ENCODE measurements at places on chromosomes 16 and 17.
A peak's percentile ranks its signal among the peaks of the same experiment; 100 is the strongest.

DNA sequence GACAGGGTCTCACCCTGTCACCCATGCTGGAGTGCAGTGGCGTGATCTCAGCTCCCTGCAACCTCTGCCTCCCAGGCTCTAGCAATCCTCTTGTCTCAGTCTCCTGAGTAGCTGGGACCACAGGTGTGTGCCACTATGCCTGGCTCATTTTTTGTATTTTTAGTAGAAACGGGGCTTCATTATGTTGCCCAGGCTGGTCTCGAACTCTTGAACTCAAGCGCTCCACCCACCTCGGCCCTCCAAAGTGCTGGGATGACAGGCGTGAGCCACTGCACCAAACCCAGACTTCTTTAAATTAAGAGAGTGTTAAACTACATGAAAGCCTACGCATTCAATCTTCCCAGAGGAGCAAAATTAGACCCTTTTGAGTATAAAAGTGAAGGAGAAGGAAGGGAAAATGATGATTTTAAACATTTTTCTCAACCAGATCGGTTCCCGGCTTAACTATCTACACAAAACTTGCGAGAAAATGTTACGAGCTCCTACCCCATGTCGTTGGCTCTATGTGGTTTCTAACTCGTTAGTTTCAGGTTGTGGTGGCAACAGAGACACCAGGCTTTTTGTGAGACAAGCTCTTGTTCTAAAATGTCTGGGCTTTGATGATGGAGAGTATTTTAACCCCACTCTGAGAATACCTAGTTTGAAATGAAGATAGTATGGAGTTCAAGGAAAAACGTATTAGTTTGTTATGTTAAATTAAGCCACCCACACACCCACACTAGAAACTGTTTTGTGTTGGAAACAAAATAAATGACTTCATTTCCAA is 26.3 kb downstream of the STAT5B start:
- DNase-seq = no peak

DNA sequence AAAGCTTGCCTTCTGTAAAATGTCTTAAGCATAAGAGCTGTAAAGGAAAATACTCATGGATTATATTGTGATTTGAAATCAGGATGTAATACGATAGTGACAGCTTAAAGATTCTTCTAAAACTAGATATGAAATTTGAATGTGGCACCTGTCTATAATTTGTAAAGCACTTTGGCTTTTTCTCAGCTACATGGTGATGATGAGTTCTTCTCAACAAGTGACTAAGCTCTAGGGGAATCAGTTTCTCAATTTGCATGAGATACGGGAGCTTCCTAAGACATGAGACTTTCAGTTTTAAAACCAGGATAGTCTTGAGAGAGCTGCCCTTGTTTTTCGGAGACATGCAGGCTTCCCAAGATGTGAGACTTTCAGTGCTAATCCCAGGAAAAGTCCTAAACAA is 439.2 kb downstream of the CDH13 start:
- DNase-seq = no peak

DNA sequence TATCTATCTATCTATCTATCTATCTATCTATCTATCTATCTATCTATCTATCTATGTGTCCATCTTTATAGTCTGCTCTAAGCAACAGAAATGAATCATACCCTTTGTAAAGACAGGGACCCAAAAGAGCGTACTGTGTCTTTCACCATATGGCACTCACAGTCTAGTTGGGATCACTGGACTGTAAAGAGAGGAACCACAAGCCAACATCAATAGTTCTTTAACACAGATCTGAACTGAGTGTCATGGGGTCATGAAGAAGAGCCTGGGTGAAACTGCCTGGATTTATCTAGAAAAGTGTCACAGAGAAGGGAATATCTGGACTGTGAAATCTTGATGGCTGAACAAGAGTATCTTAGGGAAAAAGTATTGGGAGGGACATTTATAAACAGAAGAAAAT is 619.1 kb upstream of the SOX9 start:
- DNase-seq = peak; percentile 76

DNA sequence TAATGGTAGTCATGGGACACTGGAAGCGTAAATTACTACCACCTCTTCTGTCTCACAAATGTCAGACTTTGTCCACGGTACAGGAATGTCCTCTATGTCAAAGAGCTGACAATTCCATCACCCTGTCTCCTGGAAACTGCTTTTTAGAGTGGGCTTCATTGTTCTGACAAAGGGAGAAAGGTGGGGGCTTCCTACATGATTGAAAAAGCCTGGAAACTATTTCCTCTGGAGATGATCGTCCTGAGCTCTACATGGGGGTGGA is 53.1 kb downstream of the VAT1L start:
- no peak for DNase-seq

GRCh38 chr16:46789499-46790414 is 41.2 kb downstream of the C16orf87 start:
- DNase-seq = no peak

GRCh38 chr17:78718575-78719208 is 63.4 kb downstream of the CYTH1 start:
- DNase-seq = no peak

DNA sequence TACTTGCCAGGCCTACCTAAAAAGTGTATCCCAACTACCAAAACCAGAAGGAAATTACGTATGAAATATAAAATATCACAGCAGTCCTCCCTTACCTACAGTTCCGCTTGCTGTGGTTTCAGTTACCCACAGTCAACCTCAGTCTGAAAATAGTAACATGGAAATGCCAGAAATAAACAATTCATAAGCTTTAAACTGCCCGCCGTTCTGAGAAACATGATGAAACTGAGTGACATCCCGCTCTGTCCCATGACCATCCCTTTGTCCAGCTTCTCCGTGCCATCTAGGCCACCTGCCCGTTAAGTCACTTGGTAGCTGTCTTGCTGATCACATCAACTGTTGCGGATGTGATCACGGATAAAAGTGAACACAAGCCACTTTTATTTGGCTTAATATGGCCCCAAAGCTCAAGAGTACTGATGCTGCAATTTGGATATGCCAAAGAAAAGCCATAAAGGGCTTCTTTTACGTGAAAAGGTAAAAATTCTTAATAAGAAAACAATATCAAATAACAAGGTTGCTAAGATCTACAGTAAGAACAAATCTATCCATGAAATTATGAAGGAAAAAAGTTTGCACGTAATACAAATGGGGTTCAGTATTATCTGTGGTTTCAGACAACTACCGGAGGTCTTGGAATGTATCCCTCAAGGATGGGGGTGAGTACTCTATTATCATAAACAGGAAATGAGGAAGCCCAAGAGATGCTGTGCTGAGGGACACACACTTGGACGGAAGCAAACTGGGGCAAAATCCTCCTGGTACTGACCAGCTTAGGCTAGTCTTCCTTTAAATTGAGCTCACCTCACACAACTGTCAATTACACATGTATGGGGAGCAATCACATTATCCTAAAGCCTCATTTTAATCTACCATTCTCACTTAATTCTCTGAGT is 8.2 kb downstream of the USP22 start:
- DNase-seq = no peak

DNA sequence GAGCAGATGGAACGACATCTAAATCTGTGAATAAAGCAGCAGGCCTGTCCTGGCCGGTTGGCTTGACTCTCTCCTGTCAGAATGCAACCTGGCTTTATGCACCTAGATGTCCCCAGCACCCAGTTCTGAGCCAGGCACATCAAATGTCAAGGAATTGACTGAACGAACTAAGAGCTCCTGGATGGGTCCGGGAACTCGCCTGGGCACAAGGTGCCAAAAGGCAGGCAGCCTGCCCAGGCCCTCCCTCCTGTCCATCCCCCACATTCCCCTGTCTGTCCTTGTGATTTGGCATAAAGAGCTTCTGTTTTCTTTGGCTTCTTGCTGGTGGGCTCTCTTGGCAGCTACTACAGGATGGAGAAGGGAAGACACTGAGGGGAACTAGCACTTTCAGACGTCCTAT is 4.1 kb upstream of the RSAD1 start:
- DNase-seq = no peak

DNA sequence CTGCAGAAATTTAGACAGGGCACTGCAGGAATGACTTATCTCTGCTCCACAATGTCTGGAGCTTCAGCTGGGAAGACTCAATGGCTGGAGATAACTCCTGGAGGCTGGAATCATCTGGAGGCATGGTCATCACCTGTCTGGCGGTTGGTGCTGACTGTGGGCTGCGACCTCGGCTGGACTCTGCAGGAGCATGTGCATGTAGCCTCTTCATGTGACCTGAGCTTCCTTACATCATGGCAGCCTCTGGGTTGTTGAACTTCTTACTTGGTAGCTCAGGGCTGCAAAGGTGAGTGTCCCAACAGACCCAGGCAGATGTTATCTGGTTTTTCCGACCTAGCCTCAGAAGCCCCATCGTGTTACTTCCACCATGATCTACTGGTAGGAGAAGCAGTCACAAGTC is 188.2 kb upstream of the RPL38 start:
- DNase-seq = no peak

DNA sequence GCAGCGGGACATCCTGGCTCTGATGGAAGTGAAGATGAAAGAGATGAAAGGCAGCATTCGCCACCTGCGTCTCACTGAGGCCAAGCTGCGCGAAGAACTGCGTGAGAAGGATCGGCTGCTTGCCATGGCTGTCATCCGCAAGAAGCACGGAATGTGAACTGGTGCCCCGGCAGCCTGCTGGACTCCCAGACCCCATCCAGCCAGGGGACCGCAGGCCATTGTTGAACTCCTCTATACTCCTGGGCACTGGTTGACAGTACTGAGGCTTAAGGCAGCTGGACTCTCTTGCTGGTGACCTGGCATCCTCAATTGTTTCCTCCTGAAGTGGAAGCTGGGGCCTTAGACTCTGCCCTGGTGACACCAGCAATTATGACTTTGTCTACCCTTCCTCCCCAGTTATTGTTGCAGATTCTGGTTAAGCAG is 1.2 kb downstream of the THAP11 start:
- DNase-seq = no peak

GRCh38 chr16:56350491-56351405 is 74.6 kb downstream of the AMFR start:
- DNase-seq = no peak

GRCh38 chr16:50252082-50252611 is 14.2 kb upstream of the ADCY7 start:
- DNase-seq = no peak

DNA sequence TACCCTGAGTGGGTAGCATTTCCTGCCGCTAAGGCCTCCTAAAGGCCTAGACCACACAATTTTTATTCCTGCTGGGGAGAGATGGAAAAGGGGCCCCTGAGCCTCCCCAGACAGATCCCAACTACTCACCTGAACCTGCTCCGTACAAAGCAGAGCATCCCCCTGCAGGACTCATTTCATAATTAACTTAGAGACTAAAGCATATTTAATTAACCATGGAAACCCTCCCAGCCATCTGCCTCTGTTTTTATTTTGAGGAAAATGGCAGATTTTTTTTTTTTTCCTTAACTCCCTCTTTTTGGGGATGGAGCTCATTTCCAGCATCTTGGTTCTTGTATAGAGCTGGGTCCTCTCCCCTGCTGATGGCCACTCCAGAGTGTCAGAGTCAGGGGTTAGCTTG is 96.5 kb upstream of the CRHR1 start:
- peak; percentile 81 for DNase-seq

GRCh38 chr16:1909561-1910231 is 8.5 kb downstream of the HS3ST6 start:
- no peak for DNase-seq

DNA sequence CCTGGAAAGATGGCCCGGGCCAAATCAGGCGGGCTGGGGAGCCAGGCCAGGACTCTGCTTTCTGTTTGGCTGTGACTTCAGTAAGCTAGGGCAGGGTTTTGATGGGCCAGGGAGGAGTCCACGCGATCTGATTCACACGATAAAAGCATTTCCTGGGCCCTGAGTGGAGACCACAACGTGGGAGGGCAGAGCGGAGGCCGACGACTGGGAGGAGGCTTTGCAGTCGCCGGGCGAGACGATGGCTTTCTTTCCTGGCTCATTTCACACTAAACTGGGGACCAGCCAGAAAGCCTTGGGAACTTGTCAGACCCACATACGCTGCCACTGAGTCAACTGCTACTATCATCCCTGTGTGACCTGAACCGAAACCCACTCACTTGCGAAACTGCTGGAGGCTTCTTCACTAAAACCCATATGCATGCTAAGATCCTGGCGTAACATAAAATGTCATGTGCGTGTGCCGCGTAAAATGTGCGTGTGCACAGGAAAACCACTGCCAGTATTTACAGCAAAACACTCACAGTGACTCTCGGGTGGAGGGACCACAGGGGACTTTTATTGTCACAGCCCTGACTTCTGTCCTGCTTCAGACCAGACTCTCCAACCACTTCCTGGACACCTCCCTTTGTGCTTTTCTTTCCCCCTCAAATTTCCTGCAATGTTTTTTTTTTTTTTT is 14.2 kb upstream of the RHBDF2 start:
- no peak for DNase-seq

- no peak for DNase-seq
Measured at GRCh38 chr16:5361322-5361721, 263.7 kb upstream of the EEF2KMT start.

DNA sequence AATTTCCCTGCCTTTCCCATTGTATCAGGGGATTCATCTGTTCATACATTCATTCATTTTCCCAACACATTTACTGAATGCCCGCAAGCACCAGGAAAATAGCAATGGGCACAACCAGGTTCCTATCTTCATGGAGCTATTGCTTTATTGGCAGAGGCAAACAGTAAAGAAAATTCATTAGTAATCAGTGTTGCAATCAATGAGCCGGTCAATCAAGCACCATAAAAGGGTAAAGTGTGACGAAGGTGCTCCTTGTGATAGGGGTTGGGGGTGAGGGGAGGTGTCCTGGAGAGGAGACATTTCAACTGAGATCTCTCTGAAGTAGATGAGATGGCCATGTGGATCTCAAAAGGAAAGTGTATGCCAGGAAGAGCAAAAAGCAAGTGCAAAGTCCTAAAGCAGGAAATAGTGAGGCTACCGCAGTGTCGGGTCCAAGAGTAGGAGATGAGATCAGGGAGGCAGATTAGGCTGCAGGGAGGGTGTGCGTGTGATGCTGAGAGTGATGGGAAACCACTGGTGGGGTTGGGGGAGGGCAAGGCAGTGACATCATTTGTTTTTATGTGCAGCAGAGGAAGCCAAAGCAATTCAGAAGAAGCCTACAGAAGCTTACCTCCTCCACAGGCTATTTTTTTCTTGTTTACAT is 28.4 kb downstream of the CDH13 start:
- DNase-seq = no peak

- DNase-seq = peak; percentile 76
Measured at GRCh38 chr17:35849469-35850348, 19.0 kb downstream of the HEATR9 start.

DNA sequence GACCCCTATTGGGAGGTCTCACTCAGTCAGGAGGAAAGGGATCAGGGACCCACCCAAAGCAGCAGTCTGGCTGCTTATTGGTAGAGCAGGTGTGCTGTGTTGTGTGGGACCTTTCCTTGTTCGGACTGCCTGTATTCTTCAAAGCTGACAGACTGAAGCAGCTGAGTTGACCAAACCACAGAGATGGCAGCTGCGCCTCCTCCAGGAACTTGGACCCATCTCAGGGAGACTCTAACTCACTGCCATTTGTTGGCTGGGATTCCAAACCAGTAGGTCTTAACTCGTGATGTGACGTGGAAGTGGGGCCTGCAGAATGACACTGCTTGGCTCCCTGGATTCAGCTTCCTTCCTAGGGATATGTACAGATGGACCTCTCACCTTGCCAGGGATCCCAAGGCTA is 9.6 kb upstream of the UQCRC2 start:
- no peak for DNase-seq

GRCh38 chr17:58665946-58666857 is 25.6 kb downstream of the TEX14 start:
- no peak for DNase-seq

- no peak for DNase-seq
Measured at GRCh38 chr16:27246439-27246838, 22.1 kb downstream of the NSMCE1 start.

- DNase-seq = no peak
Measured at GRCh38 chr16:2848933-2849725, 8.8 kb downstream of the PRSS22 start.

- no peak for DNase-seq
Measured at GRCh38 chr17:50199211-50199802, 2.1 kb downstream of the COL1A1 start.
